ENCODE measurements at places on chromosomes 1 and 21.

DNA sequence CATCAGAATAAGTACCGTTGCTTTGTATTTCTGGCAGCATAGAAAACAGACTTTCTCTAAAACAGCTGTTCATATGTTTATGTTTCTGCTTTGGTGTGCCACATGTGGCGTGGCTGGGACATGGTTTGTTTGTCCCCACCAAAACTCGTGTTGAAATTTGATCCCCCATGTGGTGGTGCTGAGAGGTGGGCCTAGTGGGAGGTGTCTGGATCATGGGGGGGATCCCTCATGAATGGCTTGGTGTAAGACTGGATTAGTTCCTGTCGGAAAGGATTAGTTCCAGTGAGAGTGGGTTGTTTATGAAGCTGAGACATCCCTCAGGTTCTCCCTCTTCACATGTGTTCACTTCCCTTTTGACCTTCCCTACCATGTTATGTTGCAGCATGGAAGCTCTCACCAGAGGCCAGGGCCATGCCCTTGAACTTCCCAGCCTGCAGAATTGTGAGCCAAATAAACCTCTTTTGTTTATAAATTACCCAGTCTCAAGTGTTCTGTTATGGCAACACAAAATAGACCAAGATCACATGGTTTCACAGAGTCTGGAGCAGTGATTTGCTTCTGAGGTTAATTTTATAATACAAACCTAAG lies 17.9 kb upstream of the H3-3A start:
- DNase-seq: no peak

GRCh38 chr1:225973158-225973557 lies 26.0 kb downstream of the SDE2 start:
- DNase-seq: no peak

GRCh38 chr1:177909416-177909815 lies 60.4 kb downstream of the SEC16B start:
- no peak for DNase-seq

- no peak for DNase-seq
Observed at GRCh38 chr1:57296726-57297250, 127.1 kb downstream of the DAB1 start.

GRCh38 chr1:227038401-227038800 lies 98.3 kb downstream of the COQ8A start:
- DNase-seq: no peak

DNA sequence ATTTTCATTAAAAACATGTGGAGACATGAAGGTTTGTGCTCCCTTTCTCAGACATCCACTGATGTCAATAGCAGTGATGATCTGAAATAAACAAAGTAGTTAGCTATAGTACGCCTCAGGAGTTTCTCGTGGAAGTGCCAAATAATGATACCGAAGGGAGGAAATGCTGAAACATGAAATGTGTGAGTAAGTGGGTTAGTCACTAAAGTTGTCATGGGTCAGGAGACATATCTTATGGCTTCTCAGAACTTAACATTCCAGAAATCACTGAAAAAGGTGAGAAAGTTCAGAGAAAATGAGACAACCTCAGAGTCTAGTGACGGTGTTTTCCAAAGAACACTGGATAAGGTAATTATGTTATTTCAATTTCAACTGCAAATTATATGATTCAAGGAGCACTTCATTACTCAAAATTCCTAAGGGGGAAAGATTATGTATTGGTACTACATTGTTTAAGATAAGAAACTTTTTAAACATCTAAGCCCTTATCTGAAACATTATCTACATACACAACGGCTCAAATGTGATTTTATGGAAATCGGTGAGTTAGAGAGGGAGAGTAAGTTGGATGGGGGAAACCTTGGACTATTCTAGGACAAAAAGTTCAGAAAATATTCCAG lies 20.6 kb downstream of the NIBAN1 start:
- no peak for DNase-seq

- no peak for DNase-seq
Observed at GRCh38 chr1:176542352-176542751, 79.4 kb downstream of the PAPPA2 start.

All from CD4-positive, alpha-beta memory T cell (primary cell).